Karpas-422 (cell line): ENCODE measurements at places on chromosomes 5 and 9.

DNA sequence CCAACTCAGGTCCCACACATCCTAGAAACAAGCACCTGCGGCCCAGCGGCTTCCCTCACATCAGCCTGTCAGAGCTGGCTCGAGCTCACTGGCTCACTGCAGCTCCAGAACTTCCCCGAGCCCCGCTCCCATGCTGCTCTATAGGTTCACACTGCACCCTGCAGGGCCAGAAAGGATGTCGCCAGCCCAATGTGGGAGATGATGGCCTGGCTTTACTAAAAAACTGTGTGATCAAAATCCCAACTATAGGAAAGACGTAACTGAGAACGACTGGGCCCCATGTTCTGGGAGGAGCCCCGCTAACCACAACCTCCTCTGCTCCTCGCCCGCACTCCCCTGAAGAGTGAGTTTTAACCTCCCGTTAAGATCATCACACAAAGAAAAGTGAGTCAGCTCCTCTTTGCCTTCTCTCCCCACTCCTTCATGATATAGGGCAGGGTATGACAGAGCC lies 4.6 kb downstream of the SURF4 start:
- no peaks in the 10 kb centered on the region for H3K27me3 ChIP-seq
- no peak for DNase-seq
- no peak overlapping the region for H3K27ac ChIP-seq
- H3K4me1 ChIP-seq: peaks cover 12% of the 10 kb centered on the region
- H3K36me3 ChIP-seq: peaks cover 4% of the 10 kb centered on the region; the same call in 1 of the 2 replicates

GRCh38 chr5:38414348-38414747 lies 142.1 kb downstream of the LIFR start:
- DNase-seq: no peak
- no peaks in the 10 kb centered on the region for H3K4me1 ChIP-seq
- H3K27ac ChIP-seq: no peak overlapping the region
- no peaks in the 10 kb centered on the region for H3K36me3 ChIP-seq
- no peak overlapping the region for H3K4me3 ChIP-seq
- H3K27me3 ChIP-seq: no peaks in the 10 kb centered on the region

DNA sequence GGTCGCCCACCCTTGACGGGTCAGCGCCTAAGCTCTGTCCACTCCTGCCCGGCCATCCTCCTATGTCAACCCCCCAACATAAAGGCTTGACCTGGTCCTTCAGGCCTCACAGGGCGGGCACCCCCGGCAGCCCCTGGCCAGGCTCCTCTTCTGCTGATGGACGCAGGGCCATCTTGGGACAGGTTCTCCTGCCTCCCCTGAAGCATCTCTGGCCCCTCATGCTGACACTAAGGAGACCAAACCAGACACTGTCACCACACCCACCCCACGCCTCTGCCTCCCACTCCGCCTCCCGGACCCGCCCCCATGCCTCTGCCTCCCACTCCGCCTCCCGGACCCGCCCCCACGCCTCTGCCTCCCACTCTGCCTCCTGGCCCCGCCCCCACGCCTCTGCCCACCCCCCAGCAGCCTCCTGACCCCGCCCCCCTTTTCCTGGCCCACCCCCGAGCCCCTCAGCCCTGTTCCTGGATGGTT lies 6.8 kb downstream of the OBP2A start:
- no peaks in the 10 kb centered on the region for H3K27me3 ChIP-seq
- no peak overlapping the region for H3K27ac ChIP-seq
- H3K36me3 ChIP-seq: no peaks in the 10 kb centered on the region
- peak; percentile 51 for DNase-seq
- H3K4me3 ChIP-seq: no peak overlapping the region

- H3K27me3 ChIP-seq: no peaks in the 10 kb centered on the region
- H3K4me1 ChIP-seq: no peaks in the 10 kb centered on the region
- no peak for DNase-seq
- H3K36me3 ChIP-seq: no peaks in the 10 kb centered on the region
- H3K27ac ChIP-seq: no peak overlapping the region
- no peak overlapping the region for H3K4me3 ChIP-seq
Measured at GRCh38 chr5:109880907-109881685, 191.4 kb downstream of the MAN2A1 start.

DNA sequence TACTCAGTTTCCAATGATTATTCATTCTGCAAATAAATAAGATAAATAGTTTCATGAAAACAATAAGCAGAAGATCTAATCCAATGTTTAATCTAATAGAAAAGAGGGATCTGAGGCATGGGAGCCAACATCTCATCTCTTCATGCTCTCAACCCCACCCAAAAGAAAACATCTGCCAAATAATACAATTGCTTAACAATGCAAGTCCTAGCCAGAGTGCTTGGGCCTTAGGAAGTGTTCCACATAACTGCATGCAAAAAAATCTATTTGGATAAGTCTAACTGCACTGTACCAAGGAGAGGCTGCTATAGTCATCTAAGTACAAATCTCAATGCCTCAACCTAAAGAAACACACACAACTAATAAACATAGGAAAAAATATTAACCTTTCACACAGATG lies 606.0 kb downstream of the CDH9 start:
- no peak for DNase-seq
- no peaks in the 10 kb centered on the region for H3K36me3 ChIP-seq
- no peaks in the 10 kb centered on the region for H3K4me1 ChIP-seq
- no peak overlapping the region for H3K4me3 ChIP-seq
- H3K27me3 ChIP-seq: no peaks in the 10 kb centered on the region

GRCh38 chr5:91212714-91213092 lies 170.4 kb downstream of the ARRDC3 start:
- no peaks in the 10 kb centered on the region for H3K4me1 ChIP-seq
- no peak for DNase-seq
- H3K4me3 ChIP-seq: no peak overlapping the region
- H3K27me3 ChIP-seq: no peaks in the 10 kb centered on the region

GRCh38 chr5:140966293-140967225 lies at the start of gene PCDHAC2:
TSS of gene PCDHAC2 (plus strand) at chr5:140966476. CDS start at chr5:140966767, 291 bp downstream.
- no peaks in the 10 kb centered on the region for H3K27me3 ChIP-seq
- peaks cover 9% of the 10 kb centered on the region for H3K4me1 ChIP-seq
- no peaks in the 10 kb centered on the region for H3K36me3 ChIP-seq
- no peak for DNase-seq
- no peak within 1 kb of the TSS for H3K27ac ChIP-seq

GRCh38 chr5:4022056-4022670 lies 426.5 kb downstream of the IRX1 start:
- DNase-seq: no peak
- H3K4me3 ChIP-seq: no peak overlapping the region
- H3K4me1 ChIP-seq: no peaks in the 10 kb centered on the region
- H3K27ac ChIP-seq: no peak overlapping the region

- H3K36me3 ChIP-seq: no peaks in the 10 kb centered on the region
- H3K27ac ChIP-seq: no peak overlapping the region
- no peaks in the 10 kb centered on the region for H3K4me1 ChIP-seq
- no peak overlapping the region for H3K4me3 ChIP-seq
Measured at GRCh38 chr5:139954022-139954421, 89.1 kb downstream of the NRG2 start.

DNA sequence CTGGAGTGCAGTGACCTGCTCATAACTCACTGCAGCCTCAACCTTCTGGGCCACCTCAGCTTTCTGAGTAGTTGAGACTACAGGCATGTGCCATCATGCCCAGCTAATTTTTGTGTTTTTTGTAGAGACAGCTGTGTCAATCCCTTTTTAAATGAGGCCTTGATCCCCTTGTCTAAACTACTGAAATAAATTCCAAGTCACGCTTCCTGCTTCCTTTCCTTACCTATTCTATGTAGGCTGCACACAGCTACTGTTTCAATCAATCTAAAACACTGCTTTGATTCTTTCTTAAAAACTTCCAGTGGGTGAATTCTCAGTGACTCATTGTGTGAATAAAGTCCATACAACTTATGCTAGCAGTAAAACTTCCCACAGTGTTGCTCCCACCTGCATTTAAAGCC lies 2.9 kb upstream of the C7 start:
- no peaks in the 10 kb centered on the region for H3K36me3 ChIP-seq
- H3K4me3 ChIP-seq: no peak overlapping the region
- H3K27ac ChIP-seq: no peak overlapping the region

GRCh38 chr5:57956636-57957035 lies 474.0 kb upstream of the ACTBL2 start:
- no peaks in the 10 kb centered on the region for H3K4me1 ChIP-seq
- H3K36me3 ChIP-seq: no peaks in the 10 kb centered on the region
- no peak for DNase-seq
- H3K4me3 ChIP-seq: no peak overlapping the region
- no peaks in the 10 kb centered on the region for H3K27me3 ChIP-seq

- H3K27ac ChIP-seq: no peak overlapping the region
- no peaks in the 10 kb centered on the region for H3K4me1 ChIP-seq
- no peak overlapping the region for H3K4me3 ChIP-seq
- no peaks in the 10 kb centered on the region for H3K36me3 ChIP-seq
Measured at GRCh38 chr5:67289763-67290521, 93.3 kb upstream of the CD180 start.

DNA sequence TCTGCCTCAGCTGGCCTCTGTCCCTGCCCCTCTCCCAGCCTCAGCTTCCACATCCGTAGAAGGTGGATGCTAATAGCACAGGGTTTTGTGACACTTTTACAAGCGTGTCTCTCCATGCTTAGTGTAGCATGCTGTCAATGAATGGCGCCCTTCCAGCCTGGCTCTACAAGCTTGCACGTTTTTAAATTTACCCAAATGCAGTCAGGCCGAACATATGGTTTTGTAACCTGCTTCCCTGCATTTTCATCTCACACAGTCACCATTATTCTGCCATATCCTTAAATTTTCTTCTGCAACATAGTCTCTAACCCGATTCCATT lies 28.8 kb downstream of the FAM163B start:
- no peak overlapping the region for H3K4me3 ChIP-seq
- no peaks in the 10 kb centered on the region for H3K36me3 ChIP-seq
- H3K4me1 ChIP-seq: no peaks in the 10 kb centered on the region
- no peak overlapping the region for H3K27ac ChIP-seq
- no peak for DNase-seq
